ENCODE measurements at places on chromosomes 5 and 9.

GRCh38 chr5:1184481-1184880 is 16.9 kb upstream of the SLC6A19 start:
- no peak for DNase-seq

DNA sequence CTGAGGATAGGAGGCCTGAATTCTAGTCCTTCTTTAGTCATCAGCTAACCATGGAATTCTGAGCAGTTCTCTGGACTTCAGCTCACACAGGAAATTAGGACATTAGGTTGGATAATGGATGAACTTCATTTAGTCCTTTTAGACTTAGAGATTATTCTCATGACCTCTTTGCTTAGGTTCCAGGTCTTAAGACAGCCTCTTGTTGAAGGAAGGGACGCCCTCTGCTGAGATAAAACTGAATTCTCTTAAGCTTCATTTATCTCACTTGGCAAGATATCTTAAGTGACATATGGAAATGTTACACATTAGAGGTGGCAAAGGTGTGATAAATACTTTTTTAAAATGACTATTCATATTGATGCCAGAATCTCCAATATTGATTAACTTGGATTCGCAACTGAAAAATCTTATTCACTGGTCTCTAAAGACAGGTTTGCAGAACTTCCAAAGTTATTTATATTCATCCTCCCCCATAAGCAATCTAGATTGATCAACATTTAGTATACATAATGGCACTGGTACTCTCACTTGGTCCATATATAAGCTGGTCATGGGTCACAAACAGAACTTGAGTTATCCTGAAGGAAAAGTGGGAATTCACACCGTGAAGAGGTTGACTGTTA is 16.9 kb upstream of the ZNF366 start:
- DNase-seq, result no peak

GRCh38 chr9:2872931-2873323 is 29.0 kb upstream of the PUM3 start:
- DNase-seq, result no peak

- peak; percentile 3 for DNase-seq
Measured at GRCh38 chr5:112059579-112060135, 302.7 kb upstream of the NREP start.

DNA sequence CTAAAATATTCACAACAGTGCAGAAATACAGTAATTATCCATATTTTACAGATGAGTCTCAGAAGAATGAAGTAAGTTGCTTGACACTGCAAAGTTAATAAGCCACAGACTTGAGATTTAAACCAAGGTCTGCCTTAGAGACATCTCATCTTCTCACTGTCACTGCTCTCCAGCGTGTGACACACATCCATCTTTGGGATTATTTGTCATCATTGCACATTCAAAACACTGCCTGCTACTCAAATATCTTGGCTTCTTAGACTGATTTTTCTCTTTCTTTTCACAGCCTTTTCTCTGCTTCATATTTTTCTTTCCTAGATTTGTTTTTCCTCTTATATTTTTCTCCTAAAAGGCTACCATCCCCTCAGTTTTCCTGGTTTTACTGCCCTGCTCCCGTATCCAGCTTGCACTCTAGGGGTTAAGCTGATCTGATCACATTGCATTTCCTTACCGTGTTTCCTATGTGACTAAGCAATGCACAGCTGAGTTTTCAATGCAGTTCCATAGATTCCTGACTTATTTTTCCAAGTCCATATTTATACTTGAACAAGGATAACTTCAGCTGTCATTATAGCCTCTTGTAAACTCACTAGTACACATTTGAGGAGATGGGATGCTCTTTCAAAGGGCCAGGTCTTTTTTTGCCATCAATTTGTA is 353.0 kb downstream of the PLK2 start:
- no peak for DNase-seq

DNA sequence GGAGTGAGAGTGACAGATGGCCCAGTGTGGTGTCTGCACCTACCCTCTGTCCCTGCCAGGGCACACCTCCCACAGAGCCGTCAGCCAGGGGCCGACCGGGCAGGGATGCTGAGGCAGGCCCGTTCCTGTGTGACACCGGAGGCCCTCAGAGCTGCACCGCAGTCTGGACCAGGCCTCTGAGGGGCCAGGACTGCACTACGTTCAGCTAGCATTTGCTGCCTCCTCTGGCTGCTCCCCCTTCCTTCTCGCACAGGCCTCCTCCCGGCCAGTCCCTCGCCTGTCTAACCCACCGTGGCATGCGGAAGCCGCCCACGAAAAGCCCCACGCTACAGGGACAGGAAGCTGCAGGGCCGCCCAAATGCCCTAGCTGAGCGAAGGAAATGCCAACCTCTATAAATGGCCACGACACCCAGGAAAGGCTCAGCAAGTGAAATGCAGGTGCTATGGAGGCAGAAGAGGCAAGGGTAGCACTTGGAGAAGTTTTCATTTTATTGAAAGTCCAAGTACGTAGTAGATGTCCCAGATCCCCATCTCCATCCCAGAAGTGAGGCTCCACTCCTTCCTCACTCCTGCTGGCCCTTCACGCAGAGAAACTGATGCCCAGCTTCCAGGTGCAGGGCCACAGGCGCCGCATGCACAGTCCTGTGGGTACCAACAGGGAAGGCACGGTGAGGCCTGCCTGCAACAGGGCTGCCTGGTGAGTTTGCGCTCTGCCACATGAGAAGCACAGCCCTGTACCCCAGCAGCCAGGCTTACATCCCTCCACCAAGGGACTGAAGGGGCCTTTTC is 38.7 kb downstream of the MAPK9 start:
- DNase-seq, result no peak

- no peak for DNase-seq
Measured at GRCh38 chr9:106107716-106108115, 413.4 kb downstream of the TMEM38B start.

DNA sequence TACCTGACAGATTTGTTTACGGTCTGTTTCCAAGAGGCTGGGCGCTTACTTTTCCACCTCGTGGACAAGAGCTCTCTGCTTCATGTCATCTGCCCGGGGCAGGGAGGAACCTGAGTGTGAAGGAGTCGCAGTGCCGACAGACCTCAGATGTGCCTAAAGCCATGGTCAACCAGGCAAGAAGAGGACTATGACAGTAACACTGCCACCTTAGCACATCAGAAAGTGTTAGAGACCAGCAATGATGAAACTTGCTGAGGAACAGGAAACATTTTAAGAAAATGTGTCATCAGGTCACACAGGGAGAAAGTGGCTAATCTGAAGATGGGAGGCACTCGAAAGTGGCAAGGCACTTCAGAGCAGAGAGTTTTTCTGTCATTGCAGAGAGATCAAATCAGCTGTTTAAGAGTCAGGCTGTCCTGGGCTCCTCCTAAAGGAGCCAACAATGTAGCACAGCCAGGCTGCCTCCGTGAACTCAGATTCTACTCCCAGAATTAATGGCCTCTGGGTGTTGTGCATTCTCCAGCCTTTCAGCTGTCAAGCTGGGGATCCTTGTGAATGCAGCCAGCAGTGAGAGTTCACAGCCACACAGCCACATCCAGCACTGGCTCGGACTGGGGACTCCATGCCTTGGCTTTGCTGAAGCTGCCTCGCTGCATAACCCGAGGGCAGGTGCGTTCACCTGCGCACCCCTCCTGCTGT is 94.6 kb downstream of the RAPGEF1 start:
- DNase-seq, result no peak

- DNase-seq, result no peak
Measured at GRCh38 chr9:70559102-70559501, 144.6 kb upstream of the KLF9 start.

GRCh38 chr5:1751026-1751863 is 48.4 kb downstream of the MRPL36 start:
- no peak for DNase-seq

DNA sequence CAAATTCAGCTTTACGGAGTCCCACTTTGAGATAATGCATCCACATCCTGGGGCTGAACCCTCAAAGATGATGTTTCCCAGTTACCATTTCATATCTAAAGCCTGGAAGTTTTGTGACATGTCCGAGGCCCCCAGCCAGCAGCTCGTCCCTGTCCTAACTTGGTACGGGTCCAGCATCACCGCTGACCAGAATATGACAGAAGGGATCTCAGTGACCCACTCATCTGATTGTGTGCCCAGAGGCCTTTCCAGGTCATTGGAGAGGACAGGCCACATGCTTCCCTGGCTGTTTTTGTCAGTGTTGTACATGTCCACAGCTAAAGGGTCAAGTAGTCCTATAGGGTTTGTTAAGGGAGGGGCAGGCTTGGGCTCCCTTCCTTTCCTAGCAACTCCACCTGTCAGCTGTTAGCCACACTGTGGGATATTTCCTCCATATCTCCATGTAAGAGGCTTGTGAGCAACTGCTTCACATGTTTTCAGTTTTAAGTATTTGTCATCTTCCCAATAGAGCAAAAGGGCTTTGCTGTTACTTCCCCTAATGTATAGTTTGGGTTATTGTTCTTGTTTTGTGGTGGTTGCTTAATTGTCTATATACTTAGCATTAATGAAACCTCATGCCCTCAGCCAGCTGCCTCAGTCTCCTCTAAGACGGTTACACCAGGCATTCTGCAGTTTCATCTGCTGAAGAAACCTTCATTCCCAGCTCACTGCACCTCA is 33.4 kb downstream of the SECISBP2 start:
- DNase-seq, result no peak

GRCh38 chr5:50856401-50857119 is 190.1 kb downstream of the PARP8 start:
- DNase-seq, result no peak

- DNase-seq, result no peak
Measured at GRCh38 chr9:89623925-89624420, 19.2 kb downstream of the GADD45G start.

DNA sequence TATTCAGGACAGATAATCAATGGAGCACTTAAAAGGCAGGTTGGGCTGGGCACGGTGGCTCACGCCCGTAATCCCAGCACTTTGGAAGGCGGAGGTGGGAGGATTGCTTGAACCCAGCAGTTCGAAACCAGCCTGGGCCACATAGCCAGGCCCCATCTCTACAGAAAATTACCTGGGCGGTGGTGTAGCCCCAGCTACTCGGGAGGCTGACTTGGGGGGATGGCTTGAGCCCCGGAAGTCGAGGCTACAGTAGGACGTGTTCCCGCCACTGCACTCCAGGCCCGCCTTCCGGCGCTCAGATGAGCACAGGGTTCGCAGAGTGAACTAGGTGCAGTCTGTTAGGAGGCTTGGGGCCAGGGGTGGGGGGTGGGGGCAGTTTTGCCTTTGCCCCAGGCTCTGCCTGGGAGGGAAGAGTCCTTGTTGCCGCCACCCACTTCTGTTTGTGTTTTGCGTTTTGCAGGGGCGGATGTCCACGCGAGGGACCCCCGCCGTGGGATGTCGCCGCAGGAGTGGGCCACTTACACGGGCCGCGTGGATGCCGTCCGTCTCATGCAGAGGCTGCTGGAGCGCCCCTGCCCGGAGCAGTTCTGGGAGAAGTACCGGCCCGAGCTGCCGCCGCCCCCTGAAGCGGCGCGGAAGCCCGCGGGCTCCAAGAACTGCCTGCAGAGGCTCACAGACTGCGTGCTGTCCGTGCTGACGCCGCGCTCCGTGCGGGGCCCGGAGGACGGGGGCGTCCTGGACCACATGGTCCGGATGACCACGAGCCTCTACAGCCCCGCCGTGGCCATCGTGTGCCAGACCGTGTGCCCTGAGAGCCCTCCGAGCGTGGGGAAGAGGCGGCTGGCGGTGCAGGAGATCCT is 85.2 kb downstream of the ANKRD33B start:
- DNase-seq, result no peak

GRCh38 chr5:53554444-53554843 is 6.0 kb upstream of the NDUFS4 start:
- no peak for DNase-seq

GRCh38 chr5:96487859-96488258 is 54.8 kb upstream of the PCSK1 start:
- DNase-seq, result no peak

- no peak for DNase-seq
Measured at GRCh38 chr5:102314328-102314727, 18.2 kb upstream of the SLCO4C1 start.

- DNase-seq, result no peak
Measured at GRCh38 chr9:133488686-133489252, 9.9 kb upstream of the SLC2A6 start.

DNA sequence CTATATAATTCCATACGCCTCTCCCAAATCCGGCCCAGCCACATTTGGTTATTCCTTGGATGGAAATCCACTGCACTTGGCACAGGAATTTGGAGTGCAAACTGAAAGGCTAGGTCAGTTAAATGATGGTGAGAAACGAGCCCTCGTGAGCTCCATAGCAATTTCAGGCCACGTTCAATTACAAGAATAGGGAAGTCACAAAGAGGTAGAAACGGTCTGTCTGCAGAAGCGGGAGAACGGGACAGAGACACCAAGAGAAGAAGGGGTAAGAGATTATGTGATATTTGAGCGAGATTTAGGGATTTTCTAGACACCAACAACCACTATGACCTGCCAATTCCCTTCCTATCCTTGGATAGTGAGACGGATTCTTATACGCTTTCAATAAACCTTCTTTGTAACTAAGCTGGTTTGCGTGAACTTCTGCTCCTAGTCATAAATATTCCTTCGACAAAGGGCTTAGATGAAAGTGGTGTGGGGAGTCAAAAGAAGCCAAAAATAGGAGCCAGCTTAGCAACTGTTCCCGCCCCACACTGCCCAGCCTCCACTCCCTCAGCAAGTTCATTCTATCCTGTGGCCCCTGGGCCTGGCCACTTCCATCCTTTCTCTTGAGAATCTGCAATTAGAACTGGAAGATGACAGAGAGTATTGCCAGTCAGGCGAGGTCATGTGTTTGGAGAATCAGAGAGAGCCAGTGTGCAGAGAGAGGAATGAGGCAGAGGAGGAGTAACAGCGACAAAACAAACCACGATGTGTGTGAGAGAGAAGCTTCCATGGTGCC is 118.4 kb downstream of the ZNF608 start:
- no peak for DNase-seq

GRCh38 chr9:2420543-2420942 is 201.0 kb upstream of the VLDLR start:
- no peak for DNase-seq

GRCh38 chr5:98482321-98483300 is 290.9 kb upstream of the RGMB start:
- DNase-seq, result no peak

DNA sequence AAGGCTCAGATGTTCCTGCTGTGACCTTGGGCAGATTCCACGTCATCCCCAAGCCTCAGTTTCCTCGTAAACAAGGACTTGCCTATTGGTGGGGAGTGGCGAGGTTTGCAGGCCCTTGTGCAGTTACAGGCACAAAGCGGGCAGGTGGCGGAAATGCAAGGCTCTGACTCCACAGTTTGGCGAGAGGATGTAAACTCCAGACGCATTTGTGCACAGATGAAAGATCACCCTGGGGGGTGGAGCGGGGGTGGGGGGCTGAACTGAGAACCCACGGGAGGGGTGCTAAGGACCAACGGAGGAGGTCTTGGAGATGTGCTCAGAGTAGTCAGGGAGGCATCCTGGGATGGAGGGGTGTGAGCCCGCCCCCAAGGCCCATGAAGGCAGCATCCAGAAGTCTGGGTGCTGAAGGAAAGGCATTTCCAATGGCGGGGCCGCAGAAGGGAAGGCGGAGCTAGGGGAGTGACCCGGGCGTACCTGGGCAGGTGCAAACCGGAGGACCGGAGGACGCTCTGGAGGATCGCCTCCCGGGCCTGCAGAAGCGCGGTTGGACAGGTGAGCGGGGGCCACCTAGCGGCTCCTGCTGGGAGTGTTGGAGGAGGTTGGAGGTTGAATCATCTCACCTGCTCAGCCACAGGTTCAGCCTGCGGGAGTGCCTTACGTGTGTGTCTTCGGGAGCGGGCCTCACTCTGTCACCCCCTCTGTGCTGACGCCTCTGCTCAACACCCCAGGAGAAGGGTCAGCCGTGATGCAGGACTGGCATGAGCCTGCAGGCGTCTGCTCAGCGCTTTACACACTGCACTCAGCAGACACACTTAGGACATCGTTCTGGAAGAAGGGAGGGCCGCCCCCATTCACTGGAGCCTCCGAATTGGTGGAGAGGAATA is 1.9 kb upstream of the FIBCD1 start:
- DNase-seq, result peak; percentile 84

- no peak for DNase-seq
Measured at GRCh38 chr5:134215757-134216156, 10.1 kb downstream of the PPP2CA start.
